GM10248 (cell line): ENCODE measurements at places on chromosomes 3 and 15.

GRCh38 chr15:70274255-70274880 is 176.7 kb upstream of the TLE3 start:
- no peak for DNase-seq

DNA sequence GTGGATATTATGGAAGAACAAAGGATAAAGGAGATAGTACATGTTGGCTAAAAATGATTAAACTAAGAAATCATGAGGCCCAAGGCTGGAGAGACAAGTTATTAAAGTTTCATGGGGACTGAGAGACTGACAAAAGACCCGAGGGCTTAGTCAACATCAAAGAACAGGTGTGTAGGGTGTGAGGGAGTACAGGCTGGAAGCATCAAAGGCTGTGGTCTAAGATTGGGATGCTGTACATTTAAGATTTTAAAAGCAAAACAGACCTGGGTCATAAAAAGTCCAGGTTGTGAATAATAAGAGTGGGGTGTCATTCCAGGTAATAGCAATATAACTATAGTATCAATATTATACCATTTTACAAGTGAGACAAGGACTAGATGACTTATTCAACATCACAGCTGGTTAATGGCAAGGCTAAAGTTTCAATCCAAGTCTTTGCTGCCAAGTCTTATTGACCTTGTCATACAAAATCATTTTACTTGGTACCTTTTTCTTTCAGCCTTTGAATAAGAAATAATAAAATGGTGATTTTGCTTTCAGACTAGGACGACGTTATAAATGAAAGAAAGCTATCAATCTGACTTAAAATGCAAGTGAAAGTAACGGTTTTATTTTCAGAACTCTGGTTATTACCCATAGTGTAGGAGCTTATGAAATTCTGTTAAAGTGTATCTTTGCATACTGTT is 211.6 kb downstream of the TNIK start:
- peak; percentile 59 for DNase-seq

- DNase-seq = no peak
Observed at GRCh38 chr3:116020495-116020894, 397.2 kb downstream of the GAP43 start.

- DNase-seq = no peak
Observed at GRCh38 chr15:99051308-99051707, 43.7 kb upstream of the PGPEP1L start.

GRCh38 chr3:43249405-43249804 is 36.9 kb upstream of the SNRK start:
- no peak for DNase-seq
